ENCODE measurements at places on chromosomes 2 and 18. TPM values are rescaled to one million over a fixed set of nuclear protein-coding genes. Genes with fewer than 3 reads are reported as not detected.

EVA1A gene
- polyA plus RNA-seq: 6.0 TPM

DNA sequence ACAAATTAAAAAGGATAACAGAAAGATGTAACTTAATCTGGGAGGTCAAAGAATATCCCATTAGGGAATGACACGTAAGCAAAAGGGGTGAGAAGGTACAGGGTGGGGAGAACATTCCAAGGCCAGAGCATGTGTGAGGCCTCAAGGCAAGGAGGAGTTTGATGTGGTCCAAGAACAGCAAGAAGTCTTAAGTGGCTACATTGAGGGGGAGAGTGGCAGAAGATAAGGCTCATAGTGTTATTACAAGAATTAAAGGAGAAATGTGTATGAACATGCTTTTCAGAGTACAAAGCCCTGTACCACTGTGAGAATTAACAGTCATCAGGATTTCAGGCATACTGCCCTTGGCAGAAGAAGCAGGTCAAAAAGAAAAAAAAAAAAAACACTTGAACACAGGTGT, 174.4 kb upstream of the ERBB4 start:
- DNase-seq: no peak

GRCh38 chr2:233810385-233810784, 32.3 kb downstream of the MROH2A start:
- DNase-seq: no peak

- DNase-seq: no peak
These were observed 111.7 kb upstream of the RIOK3 start for GRCh38 chr18:23341383-23341782.

- DNase-seq: no peak
These were observed 84.9 kb downstream of the PDCL3 start for GRCh38 chr2:100647709-100648108.

GRCh38 chr2:147351784-147352183, 493.0 kb upstream of the ACVR2A start:
- no peak for DNase-seq
